COR-L47 (cell line): ENCODE measurements at places on chromosomes 13 and 19.

DNA sequence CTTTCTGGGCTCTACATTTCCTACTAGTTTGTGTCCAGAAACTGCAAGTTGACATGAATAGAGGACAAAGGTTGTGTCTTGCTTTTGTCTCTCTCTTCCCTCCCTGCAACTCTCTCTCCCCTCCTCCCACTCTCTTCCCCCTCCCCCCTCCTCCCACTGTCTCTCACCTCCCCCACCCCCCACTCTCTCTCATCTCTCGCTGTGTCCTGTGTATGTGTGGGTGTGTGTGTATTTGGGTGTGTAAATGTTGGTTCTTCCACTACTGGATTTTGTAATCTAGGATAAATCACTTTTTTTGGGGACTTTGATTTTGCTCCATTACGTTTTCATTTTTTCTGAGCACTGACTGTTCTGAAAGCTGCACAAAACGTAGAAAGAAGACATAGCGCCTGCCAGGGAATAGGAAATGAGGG lies 48.4 kb downstream of the AKAP11 start:
- DNase-seq: no peak

- DNase-seq: no peak
These were observed 449.2 kb upstream of the SLC10A2 start for GRCh38 chr13:103515410-103515809.

GRCh38 chr19:40754611-40755247 lies 3.7 kb downstream of the SNRPA start:
- no peak for DNase-seq

- DNase-seq: no peak
These were observed 16.3 kb upstream of the FXYD3 start for GRCh38 chr19:35099155-35099896.

- no peak for DNase-seq
These were observed 49.1 kb upstream of the UBAC2 start for GRCh38 chr13:99151516-99151915.

DNA sequence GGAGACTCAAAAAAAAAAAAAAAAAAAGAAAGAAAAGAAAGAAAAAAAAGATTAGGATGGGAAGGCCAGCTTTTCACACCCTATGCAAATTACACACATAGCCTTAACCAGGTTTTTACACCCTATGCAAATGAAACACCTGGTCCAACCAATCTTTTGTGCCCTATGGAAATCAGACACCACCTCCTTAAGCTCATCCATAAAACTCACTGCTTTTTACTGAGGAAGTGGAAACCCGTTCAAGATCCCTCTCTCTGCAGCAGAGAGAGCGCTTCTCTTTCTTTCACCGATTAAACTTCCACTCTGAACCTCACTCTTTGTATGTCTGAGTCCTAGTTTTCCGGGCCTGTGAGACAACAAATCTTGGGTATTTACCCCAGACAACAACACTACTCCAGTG lies 25.3 kb upstream of the HOMER3 start:
- no peak for DNase-seq

DNA sequence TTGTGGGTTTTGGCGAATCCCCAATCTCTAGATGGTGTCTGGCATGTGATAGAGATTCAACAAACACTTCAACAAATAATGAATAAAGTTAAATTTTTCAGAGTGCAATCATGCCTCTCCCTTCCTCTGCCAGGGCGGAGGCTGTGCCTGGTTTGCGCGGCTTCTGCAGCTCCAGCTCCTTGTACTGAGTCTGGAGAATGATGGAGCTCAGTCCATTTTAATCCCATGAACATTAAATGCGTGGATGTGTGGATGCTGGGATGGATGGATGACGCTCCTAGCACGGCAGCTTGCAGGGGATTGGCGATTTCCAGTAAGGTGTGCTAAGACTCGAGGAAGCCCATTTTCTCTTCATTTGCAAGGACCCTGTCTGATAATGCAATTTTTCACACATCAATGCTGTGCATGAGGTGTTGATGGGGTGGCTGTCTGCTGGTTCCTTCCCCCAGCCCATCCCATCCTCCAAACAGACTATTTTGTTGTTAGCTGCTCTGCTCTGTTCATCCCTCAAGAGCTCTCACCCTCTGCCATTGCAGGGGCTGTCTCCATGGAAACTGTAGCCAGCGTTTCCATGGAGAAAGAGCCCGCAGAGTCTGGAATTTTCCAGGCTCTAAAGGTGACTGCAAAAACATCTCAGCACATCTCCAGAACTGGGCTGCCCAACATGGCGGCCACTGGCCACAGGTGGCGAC lies 92.6 kb upstream of the PEG3 start:
- DNase-seq: no peak

DNA sequence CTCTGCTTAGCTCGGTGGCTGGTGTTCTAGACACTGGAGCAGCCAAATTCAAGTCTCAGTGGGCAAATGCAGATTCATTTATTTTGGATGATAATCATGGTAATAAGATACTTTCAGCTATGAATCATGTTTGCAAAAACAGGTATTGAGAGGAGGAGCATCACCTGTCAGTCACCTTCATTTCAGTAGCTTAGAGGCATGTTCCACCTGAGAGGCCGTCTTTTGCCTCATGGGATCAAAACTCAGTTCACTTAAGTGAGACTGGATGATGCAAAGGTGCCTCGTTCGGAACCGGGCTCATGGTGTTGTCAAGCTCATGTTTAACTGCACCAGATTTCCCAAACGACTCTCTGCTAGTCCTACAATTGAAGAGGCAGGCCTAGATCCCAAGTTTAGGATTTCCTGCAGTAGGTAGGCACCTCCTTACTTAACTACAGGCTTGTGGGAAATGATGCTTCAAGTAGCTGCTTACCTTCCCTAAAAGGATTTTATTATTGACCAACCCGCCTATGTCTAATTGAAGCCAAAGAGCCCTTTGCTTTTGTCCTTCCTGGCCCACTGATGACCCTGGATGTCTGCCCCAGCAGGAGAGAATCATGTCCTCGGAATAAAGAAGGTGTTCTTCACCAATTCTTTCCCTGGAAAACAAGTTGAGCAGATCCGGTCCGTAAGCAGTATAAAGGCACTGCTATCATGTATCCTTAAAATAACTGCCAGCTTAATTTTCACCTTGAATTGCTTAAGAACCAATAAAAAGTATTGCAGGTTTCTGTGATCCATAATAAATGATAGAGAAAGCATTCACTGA lies 60.0 kb downstream of the ZAR1L start:
- DNase-seq: no peak

- DNase-seq: no peak
These were observed 14.9 kb downstream of the FXYD5 start for GRCh38 chr19:35169221-35169995.

DNA sequence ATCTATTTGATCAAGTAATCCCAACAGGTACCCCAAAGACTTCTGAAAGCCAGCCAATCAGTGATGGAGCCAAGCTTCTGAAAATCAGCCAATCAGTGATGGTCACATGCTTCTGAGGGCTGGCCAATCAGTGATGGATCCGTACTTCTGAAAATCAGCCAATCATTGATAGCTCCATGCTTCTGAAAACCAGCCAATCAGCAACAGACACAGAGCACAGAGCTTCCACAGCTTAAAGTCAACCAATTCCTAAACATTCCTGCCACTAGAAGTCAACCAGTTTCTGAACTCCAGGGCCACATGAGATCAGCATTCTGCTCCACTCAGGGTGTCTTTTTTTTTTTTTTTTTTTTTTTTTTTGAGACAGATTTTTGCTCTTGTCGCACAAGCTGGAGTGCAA lies 8.2 kb upstream of the HSD17B14 start:
- peak; percentile 29 for DNase-seq

- DNase-seq: no peak
These were observed 25.1 kb downstream of the LNX2 start for GRCh38 chr13:27595055-27595811.

DNA sequence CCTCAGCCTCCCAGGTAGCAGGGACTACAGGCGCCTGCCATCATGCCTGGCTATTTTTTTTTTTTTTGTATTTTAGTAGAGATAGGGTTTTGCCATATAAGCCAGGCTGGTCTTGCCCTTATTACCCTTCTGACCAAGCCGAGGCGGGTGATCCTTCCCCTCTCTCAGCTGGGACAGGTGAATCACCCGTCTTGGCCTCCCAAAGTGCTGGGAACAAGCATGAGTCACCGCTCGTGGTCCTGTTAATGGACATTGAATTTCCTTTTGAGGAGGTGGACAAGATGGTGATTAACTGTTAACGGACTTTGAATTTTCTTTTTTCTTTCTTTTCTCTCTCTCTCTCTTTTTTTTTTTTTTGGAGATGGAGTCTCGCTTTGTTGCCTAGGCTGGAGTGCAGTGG lies 10.6 kb downstream of the CD70 start:
- DNase-seq: no peak

GRCh38 chr13:52399046-52399445 lies 6.9 kb downstream of the THSD1 start:
- no peak for DNase-seq

DNA sequence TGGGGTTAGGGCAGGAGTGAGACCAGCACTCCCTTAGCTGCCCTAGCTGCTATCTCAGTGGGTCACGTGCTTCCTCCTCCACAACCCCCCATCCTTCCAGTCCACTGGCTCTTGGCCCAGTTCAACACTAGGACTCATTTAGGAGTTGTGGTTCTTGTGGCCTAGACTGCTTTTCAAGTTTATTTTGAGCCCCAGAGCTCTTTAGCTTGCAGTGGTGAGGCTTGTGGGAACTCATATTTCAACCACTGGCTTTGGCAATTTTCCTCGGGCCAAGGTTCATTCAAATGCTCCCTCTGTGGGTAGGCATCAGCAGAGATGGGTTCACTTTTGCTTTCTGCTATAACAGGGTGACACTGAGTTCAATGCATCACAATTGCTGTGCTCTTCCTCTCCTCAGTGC lies 436.2 kb upstream of the SLITRK5 start:
- DNase-seq: no peak

DNA sequence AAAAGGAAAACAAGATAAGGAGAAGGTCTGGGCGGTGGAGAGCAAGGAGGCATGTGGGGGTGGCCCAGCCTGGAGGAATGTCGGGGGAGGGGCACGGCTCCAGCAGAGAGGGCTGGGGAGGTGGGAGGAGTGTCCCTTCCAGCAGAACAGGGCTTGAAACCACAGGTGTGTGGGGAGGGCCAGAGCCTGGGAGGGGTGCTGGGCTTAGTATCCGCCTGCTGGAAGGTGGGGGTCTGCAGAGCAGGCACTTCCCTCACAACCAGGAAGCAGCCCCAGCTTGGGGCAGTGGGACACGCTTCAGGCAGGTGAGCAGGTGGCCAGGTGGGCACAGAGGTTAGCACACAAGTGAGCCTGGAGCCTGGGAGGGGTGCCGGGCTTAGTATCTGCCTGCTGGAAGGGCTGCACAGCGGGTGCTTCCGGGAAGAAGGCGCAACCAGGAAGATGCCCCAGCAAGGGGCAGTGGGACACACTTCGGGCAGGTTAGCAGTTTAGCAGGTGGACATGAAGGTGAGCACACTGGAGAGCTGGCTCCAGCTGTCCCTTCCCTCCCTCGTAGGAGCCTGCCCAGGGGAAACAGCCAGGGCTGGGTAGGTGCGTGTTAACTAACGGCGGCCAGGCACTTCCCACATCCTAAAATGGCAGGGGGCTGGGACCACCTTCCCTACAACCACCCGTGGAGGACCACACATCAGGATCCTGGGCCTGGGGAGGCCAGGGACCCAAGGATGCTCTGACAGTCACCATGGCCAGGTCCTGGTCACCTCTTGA lies 3.0 kb downstream of the GAS6 start:
- peak; percentile 50 for DNase-seq

DNA sequence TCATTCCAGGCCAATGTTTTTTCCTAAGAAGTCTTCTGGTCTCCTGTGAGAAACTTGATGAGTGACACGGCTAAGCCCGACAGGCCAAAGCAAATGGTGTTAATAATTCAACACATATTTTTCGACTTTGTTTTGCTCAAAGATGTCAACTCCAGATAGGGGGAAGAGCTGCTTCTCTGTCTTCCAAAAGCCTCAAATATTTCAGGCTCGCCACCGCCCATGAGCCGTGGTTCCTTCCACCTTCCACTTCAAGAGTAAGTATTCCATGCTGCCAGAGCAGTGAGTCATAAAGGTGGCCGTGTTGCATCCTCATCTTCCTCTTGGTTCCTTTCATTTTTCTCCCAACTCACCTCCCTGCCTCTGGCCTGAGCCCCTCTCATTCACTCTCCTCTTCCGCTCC lies 272.6 kb downstream of the EFNB2 start:
- DNase-seq: no peak

DNA sequence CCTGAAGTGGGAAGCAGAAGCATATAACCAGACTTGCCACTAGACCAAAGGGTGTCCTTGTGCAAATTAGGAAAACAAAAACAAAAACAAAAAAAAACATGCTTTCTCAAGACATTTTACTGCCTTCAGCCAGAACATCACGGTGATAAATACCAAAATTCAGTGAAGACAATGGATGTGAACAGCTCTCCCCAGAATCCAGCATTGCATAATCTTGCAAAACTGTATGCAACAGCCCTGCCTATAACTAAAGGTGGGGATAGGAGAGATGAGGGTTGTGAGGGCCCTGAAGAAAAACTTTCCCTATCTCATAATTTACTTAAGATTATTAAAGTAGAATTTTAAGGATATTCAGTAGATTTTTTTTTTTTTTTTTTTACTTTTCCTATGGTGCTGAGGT lies 24.9 kb upstream of the NDFIP2 start:
- no peak for DNase-seq

- DNase-seq: no peak
These were observed 665.6 kb downstream of the SLITRK1 start for GRCh38 chr13:83216479-83217245.

GRCh38 chr13:32334671-32335070 lies 19.4 kb downstream of the BRCA2 start:
- DNase-seq: no peak
